Bronchus fibroblast of lung (primary cell): ENCODE measurements at places on chromosomes 11 and 22. TPM values are rescaled to one million over a fixed set of nuclear protein-coding genes. Genes with fewer than 3 reads are reported as not detected.

Gene UBQLNL
- total RNA-seq, result under 0.01 and 0.17 TPM in 2 replicates

Gene MMP3
- 0.15 TPM in 1 of 2 replicates, not detected in the other for total RNA-seq

Gene TMEM109
- 96.5 and 123 TPM in 2 replicates for total RNA-seq

Gene TMEM126A
- total RNA-seq, result 40.2 and 43.7 TPM in 2 replicates

Gene TSKU
- 16.8 and 18.3 TPM in 2 replicates for total RNA-seq

Gene OR52A1
- total RNA-seq, result not detected in 2 replicates

Gene MUC15
- under 0.01 and 0.17 TPM in 2 replicates for total RNA-seq
